CD4-positive, alpha-beta T cell treated with Interleukin-4 for 4 hours (primary cell): ENCODE measurements at places on chromosomes 13 and 19.

- no peak for DNase-seq
These were observed 6.2 kb downstream of the TMTC4 start for GRCh38 chr13:100668408-100668807.

- no peak for DNase-seq
These were observed 207.2 kb downstream of the SPRY2 start for GRCh38 chr13:80133631-80134261.

DNA sequence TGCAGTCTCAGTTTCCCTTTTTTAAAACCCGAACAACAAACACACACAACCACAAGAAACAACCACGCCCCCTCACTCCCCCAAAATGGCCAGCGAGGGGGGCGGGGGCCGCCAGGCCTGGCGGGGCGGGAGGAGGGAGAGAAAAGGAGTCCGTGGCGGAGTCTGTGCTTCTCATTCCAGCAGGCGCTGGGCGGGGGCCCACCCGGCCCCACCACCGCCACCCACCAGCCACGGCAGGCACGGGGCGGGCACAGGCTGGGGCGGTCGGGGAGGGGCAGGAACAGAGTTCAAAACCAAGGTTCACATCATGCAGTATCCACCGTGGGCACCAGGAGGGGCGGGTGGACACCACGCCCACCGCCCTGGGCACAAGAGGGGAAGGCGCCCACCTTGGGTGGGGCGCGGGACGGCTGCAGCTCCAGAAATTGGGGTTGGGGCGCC lies 12.9 kb downstream of the DPF1 start:
- no peak for DNase-seq

DNA sequence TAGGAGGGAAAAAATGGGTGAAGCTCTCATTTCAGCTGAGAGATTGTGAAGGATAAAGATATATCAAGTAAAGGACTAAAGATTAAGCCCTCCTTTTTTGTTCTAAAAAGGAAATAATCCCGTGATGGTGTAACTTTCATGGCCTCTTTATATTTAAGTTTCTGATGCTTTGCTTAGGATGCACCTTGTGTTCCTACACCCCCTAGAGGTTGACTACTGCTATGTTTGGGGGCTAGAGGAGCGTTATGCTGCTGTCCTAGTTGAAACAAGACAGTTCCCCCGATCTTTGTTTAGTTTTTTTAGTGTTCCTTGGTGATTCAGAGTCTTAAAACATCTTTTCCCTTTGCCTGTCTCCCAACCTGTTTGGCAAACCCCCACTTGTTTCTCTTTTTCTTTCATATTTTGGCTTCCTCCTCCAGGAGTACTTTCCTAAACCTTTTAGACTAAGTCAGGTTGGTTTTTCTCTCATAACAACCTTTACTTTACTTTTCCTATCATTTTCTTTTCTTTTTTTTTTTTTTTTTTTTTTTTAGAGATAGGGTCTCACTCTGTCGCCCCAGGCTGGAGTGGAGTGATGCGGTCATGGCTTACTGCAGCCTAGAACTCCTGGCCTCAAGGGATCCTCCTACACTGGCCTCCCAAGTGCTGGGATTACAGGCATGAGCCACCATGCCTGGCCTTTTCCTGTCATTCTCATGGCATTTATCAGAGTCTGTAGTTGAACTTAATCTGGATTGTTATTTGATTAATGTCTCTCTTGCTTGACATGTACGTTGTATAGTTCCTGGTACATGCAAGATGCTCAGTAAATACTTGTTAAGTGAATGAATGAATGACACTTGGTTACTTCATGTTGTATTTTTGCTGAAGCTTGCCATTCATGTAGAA lies 2.8 kb downstream of the UBA2 start:
- peak; percentile 73 for DNase-seq

- DNase-seq, result no peak
These were observed 20.3 kb upstream of the RFC3 start for GRCh38 chr13:33797622-33798021.

- no peak for DNase-seq
These were observed 661.0 kb downstream of the SLITRK1 start for GRCh38 chr13:83221256-83221655.

DNA sequence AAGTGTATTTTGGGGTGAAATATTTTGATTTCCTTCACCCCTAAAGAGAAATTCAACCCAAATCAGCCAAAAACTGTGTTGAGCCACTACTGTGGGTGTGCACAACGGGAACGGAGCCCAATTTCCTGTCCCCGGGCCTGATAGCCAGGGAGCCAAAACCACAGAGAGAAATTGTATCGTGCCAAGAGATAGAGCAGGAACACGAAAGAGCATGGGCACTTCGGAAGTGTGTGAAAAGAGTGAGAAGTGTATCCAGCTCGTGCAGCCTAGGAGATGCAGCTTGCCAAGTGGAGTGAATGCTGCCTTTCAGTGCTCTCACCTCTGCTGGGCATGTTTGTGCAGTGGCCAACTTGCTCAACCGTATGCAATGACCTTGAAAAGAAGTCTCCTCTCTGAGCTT lies 19.4 kb upstream of the PLEKHF1 start:
- no peak for DNase-seq

GRCh38 chr19:38617764-38618589 lies at the start of gene MAP4K1:
Gene MAP4K1, minus strand, starts transcription at chr19:38617953. Its CDS starts 58 bp downstream, at chr19:38617895.
- peak; percentile 67 for DNase-seq

DNA sequence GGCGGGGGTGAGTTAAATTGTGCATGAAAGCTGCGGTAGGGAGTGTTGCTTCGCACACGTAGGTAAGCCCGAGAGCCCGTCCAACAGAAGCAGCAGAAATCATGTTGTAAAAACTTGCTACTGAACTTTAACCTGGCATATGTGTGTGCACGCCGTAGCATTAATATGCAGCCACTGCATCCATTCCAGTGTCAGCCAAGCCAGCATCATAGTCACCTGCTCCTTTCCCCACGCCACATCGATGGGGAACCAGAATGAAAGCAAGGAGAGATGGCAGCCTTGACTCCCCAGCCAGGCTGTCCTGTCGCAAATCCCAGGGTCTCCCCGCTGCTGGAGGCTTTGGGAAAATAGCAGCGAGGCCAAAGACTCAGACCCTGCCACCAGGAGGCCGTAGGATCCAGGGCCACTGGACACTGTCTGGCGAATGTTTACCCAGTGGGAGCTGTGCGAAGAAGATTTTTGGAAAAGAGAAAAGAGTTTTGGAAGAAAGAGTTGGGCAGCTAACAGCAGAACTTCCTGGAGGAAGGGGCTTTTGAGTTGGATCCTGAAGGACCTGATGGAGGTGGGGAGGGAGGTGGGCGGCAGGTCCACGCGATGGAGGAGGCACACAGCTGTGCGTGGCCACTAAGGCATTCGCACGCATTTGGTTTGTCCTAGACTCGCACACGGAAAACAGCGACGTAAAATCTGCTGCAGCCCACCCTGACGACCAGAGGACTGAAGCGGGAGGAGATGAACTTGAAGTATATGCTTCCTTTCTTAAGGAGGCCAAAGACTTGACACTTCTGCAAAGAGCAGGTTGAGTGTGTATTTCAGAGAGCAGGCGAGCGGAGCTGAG lies 48.7 kb upstream of the RANBP3 start:
- no peak for DNase-seq

DNA sequence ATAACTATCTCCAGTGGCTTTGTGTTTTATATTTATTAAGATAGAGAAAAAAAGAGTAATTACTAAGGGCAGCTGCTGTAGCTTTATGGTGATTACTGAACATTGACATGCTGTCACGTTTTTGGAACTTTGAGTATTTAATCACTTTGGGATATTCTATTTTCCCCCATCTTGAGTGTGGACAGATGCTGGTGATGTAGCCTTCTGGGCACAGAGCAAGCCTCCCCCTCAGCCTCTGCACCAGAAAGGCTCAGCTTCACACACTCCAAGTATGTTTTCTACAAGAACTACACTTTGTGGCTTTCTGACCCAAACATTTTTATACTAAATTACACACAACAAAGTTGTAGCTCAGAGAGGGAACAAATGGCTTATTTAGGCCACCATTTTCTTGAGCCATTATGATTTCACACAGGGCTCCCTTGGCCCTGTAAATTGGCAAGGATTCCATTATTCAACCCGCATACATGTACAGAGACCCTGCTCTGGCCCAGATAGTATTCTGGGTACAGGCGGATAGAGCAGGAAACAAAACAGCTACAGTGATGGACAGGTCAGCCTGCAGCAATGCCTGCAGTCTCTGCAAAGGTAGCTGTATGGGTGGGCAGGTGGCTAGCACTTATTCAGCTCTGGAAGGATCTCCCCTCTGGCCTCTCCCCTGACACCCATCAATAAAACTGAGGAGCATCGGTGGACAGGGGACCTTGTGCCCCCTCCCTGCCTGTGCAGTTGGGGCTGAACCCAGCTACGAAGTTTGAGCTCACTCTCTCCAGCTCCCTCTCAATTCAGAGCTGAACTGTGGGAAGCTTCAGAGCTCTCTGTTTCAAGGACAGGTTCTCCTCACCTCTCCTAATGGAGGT lies 1.3 kb downstream of the ALOX5AP start:
- DNase-seq, result no peak

- no peak for DNase-seq
These were observed 423 bp downstream of the LSM14A start for GRCh38 chr19:34172661-34173192.

- DNase-seq, result no peak
These were observed 3.5 kb upstream of the OBI1 start for GRCh38 chr13:78662467-78662866.

DNA sequence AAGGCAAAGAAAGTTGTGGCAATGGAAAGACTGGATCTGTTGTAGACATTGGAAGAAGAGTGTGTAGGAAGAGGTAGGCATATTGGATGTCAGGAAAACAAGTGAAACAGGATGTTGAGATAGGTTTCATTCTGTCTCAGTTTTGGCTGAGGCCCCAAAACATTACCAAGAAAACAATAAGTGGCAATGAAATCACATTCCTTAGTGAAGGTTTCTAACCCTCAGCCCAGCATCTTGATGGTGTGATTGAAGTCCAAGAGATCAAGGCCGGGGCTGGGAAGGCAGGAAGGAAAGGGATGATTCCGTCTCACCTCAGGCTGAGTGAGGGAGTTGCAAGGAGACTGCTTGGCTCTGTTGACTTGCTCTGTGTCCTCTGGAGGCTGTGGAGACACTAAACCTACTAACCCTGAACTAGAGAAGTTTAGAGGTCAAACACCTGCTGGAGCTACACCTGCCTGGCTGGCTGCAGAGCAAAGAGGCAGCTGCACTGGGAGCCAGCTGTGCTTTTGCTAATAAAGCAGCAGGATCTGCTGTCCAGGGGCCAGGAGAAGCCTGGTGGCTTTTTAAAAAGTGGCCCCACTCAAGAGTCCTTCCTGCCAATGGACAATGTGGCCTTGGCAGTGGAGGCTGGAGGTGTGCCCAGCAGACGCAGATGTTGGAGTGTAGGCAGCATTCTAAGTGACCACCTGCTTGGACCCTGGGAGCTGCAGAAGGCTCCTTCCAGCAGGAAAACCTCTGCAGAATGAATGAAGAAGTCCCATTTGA lies 53.6 kb downstream of the DGKH start:
- no peak for DNase-seq

- DNase-seq, result no peak
These were observed 260.3 kb downstream of the KCNRG start for GRCh38 chr13:50275392-50276063.

DNA sequence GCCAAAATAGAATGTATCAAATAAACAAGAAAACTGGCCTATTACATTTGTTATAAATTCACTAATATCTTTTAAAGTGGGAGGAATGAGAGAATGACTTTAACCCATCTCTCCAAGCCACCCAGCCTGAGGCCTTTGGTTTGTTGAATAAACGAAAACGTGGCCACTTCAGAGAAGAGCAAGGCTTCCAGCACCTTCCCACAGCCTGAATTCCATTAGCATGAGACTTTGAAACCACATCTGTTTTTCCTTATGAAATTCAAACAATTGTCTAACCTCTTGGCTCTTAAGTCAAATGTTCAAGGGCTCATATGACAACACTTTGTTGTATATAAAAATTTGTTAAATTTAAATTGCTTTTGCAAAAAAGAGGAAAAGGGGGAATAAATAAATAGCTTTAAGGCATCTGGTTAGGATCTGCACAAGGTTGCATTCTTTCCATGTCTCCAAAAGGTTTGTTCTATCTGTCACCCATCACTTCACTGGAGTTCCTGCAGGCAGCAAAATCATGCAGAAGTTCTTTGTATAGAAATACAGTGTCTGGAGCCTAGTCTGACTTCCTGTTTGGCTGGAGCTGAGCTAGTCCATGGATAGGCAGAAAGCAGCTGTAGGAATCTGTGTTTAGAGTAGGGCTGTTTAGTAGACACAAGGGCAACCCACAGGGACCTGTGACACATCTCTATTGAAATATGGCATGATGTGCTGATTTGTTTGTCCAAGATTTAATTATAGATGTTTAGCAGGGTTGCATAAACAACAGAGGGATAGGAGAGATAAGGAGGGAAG lies 502.3 kb downstream of the KCTD12 start:
- DNase-seq, result no peak

GRCh38 chr13:95677564-95678266 lies 776 bp downstream of the DNAJC3 start:
- peak; percentile 12 for DNase-seq

GRCh38 chr19:41920882-41921576 lies 7.2 kb downstream of the ERFL start:
- DNase-seq, result no peak

- peak; percentile 84 for DNase-seq
These were observed 823 bp downstream of the TLE5 start for GRCh38 chr19:3061182-3062161.

DNA sequence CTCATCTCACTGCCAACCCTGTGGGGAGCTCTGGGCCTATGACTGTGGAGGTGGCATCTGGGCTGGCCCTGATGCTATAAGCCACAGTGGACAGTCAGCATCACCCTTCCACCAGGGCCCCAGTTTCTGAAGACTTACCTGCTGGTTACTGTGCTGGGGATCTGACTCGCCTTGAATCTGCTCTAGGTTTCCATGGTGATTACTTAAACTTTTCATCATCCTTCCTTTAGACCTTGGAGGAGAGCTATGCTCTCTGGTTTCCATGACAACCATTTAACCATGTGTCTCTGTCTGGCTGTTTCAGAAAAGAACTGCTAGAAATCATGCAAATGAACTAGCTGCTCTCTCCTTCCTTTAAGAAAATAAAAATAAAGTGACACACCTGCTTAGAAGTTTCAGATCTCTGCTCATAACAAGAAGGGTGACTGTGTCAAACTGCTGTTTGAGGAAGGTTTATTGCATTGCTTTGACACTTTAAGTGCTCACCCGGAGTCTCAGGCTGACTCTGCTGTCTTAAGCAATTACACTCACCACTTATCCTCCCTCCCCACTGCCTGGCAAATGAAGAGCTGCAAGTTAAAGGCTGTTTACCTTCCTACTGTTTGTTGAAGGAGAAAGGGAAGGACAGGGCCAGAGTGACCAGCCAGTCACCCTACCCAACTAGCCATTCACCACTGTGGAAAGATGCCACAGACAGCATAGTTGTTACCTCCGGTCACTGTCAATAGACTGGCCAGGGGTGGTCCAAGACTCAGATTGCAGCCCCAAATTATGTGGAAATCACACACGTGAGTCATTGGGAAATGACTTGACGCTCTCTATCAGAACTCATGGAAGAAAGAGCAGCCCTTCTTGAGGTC lies 87.6 kb downstream of the HSPH1 start:
- peak; percentile 46 for DNase-seq
